Stimulated activated CD8-positive, alpha-beta memory T cell treated with anti-CD3 and anti-CD28 coated beads, Interleukin-7, amount 100 ng/mL, for 1 hour (primary cell): ENCODE measurements at places on chromosomes 1 and 21.

- no peak for DNase-seq
Observed at GRCh38 chr21:45022736-45023135, 51.6 kb upstream of the ADARB1 start.

- no peak for DNase-seq
Observed at GRCh38 chr21:44952929-44953627, 13.2 kb downstream of the SLX9 start.

DNA sequence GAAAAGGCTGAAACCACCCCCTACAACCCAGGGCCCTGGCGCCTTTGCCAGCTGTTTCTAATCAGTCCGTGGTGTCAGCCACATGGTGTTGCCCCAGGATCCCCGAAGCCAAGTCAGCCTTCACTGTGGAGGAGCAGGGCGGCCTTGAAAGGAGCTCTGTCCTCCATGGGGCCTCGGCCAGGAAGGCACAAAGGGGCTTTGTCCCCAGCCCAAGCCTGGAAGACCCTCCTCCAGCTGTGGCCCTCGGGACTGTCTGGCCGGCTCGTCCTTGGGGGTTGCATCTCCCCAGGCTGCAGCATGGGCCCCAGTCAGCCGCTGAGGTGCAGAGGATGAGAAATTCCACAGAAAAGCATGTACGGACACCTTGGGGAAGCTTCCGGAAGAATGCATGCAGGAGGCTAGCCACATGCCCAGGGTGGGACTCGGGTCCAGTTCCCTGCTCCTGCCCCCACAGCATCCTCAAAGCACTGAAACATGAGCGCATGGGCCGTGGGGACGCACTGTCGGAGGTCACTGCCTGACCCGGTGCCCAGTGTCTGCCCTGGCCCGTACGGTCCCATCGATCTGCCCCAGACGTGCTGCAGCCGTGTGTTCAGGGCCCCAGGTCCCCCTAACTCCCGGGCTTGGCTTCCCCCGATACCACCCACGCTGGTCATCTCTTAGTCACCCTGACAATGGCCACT lies 38.6 kb upstream of the POFUT2 start:
- DNase-seq: no peak

- no peak for DNase-seq
Observed at GRCh38 chr21:25626757-25627156, 12.3 kb upstream of the JAM2 start.

GRCh38 chr1:183611021-183611420 lies 20.8 kb upstream of the NCF2 start:
- no peak for DNase-seq

- DNase-seq: no peak
Observed at GRCh38 chr1:175887981-175888428, 144.6 kb upstream of the TNR start.

GRCh38 chr1:242523719-242524570 lies 552 bp downstream of the PLD5 start:
- no peak for DNase-seq

- DNase-seq: no peak
Observed at GRCh38 chr1:54302951-54303843, 103.0 kb downstream of the SSBP3 start.
